Activated T-cell treated with anti-CD3 and anti-CD28 coated beads, Interleukin-2, amount 50 U/mL, for 24 hours (primary cell): ENCODE measurements at places on chromosomes 5 and 9.

GRCh38 chr5:94175912-94176311 is 434.5 kb upstream of the POU5F2 start:
- no peak for DNase-seq

DNA sequence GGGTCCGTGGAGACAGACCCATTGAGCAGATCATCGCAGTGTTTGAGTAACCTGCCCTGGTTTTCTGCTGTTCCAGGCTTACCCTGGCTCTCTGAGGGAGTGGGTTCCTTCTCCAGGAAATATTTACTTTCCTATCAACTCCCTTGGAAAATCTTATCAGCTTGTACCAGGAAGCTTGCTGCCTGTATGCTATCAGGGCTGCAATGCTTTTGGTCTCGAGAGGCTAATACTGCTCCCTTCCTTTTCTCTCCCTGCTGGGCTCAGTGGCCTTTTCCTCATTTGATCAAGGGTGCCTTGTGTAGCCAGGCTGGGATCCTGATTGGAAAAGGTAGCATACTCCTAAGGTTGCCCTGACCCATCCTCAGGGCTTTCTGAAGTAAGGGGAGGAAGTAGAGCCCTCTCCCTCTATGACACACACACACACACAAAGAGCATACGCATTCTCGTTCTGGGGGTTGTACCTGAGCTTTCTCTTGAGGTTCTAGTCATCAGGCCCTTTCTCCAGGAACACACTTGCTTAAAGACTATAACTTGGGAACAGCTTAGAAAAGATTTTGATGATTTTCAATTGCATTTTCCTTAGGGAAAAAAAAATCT is 41.6 kb downstream of the CYSTM1 start:
- no peak for DNase-seq

DNA sequence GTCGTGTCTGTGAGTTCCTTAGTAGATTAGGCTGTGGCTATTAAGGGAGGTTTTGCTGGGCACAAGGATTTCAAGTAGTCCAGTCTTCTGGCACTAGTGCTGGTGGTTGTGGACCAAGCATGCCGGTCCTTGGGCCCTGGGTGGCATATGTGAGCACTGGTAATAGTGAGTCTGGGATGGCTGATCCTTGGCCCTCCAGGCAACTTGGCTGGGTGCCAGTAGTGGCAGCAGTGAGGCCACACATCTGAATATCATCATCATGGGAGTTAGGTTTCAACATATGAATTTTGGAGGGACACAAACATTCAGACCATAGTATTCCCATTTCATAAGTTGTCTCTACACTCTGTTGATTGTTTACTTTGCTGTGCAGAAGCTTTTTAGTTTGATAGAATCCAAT is 25.3 kb upstream of the APBA1 start:
- DNase-seq: no peak

GRCh38 chr9:137602661-137603060 is 2.8 kb upstream of the ARRDC1 start:
- DNase-seq: no peak

DNA sequence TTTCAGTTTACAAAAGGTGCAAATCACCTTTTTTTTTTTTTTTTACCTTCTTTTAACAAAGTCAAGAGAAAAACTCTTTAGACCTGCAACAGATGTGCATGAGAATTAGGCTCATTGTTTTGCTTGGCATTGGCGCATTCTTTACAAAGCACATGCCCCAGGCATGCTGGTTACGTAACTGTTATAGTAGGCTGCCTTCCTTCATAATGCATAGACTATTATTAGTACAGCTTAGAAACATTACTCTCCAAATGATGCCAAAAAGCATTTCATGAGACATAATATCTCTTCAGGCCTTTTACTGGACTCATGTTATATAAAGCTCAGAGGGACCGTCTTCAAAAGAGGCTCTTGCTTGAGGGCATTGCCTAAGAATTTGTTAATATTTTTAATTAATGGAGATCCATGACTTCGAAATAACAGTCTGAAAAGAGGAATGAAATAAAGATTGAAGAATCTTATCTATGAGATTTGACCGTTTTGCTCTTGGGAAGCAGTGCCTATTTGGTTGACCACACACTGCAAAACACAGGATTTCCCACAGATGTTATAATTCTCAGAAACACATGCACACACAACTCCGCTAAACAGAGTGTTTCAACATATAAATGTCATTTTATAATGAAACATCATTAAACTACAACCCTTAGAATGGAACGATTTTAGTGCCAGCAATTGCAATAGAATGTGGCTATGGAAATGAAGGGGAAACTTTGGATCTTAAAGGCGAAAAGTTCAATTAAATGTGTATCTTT is 478.7 kb downstream of the PRR16 start:
- no peak for DNase-seq

DNA sequence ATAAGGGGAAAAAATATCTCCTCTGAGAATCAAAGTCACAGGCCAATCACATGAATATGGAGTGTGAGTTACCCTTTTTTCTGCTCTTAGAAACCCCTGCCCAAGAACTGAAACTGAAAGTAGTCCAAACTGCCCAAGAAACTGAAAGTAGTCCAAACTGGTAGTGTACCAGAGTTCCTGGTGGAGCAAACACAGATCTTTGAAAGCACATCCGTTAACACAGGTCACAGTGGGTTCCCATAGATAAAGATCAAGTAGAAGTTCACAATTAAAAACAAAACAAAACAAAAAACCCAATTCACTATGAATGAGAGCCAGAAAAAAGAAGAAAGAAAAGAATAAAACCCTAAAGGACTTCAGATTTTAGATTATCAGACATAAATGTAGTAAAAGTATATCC is 332.4 kb upstream of the EFNA5 start:
- no peak for DNase-seq

- DNase-seq: no peak
Measured at GRCh38 chr9:116112236-116112635, 41.4 kb upstream of the PAPPA start.

- no peak for DNase-seq
Measured at GRCh38 chr9:124863371-124863871, 1.5 kb downstream of the ARPC5L start.

DNA sequence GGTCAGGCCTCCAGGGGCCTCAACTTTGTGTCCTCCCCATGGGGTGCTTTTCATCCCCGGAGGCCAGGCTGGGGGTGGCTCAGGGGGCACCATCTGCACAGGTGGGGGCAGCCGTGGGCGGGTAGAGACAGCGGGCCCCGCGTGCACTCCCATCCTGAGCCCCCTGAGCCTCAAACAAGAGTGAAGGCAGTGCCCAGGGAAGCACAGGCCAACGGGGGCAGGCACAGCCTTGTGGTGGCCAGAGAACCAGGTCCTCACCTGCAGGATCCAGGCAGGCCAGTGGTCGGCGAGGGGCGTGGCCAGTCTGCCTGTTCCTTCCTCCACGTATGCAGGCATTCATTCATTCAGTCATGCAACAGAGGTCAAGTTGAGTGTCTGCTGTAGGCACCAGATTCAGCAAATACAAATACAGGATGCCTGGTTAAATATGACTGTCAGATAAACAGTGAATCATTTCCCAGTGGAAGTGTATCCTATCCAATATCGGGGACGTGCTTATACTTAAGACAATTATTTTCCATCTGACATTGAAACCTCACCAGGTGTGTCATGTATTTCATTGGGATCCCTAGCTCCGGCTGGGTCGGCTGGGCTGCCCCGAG is 22.3 kb downstream of the KCNT1 start:
- no peak for DNase-seq

- DNase-seq: no peak
Measured at GRCh38 chr5:145619806-145620310, 215.3 kb downstream of the PRELID2 start.

- no peak for DNase-seq
Measured at GRCh38 chr9:2029666-2030170, 14.6 kb downstream of the SMARCA2 start.

DNA sequence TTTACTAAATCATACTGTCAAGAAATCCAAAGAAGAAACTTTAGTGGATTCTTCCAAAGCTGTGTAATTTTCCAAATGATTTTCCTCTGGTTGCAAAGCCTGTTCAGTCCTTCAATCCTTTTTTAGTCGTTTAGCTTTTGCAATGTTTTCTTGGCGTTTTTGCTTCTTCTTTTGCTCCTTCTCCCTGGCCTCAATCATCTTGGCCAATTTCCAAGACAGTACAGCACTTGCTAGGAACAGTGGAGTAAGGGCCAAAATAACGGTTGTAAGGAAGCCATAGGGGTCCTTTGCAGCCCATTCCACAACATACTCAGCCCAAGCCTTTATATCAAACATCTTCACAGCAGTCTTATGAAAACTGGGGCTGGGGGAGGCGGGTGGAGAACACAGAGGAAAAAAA is 2.4 kb downstream of the SMIM15 start:
- DNase-seq: no peak

GRCh38 chr5:1368756-1369155 is 23.9 kb upstream of the CLPTM1L start:
- DNase-seq: no peak

DNA sequence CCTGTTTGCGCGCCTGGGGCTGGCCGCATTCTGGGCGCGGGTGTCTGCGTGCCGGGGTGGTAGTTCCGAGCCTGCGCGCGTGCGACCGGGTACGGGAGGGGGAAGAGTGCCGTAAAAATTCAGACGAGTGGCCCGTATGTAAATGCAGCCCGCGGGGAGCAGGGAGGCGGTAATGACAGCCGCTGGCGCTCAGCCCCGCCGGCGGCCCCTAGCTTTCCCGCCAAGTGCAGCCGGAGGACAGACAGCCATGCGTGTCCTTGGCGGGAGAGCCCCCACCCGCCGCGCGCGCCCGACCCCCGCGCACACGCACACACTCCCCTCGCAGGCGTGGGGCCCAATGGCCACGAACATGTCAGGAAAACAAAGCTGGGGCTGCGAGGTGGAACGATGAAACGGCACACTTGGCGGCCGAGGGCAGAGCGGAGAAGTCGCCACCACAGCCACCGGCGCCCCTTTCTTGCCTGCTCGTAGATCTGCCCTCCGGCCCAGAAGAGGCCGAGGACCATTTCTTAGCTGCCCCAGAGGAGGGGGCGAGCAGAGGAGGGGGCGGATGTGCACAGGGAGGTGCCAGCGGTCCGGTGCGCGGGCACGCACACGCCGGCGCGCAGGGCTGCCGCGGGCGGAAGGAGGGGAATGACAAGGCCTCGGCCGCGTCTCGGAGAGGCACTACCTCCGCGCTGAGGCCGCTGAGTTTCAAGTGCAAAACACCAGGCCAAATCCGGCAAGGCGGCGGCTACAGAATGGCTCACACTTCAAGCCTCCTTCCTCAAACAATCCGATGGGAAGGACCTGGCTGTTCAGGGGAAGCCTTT is 208.4 kb downstream of the MEF2C start:
- peak; percentile 58 for DNase-seq

- no peak for DNase-seq
Measured at GRCh38 chr9:120914396-120914795, 12.2 kb downstream of the TRAF1 start.

- no peak for DNase-seq
Measured at GRCh38 chr9:85212209-85212608, 529.5 kb downstream of the AGTPBP1 start.

DNA sequence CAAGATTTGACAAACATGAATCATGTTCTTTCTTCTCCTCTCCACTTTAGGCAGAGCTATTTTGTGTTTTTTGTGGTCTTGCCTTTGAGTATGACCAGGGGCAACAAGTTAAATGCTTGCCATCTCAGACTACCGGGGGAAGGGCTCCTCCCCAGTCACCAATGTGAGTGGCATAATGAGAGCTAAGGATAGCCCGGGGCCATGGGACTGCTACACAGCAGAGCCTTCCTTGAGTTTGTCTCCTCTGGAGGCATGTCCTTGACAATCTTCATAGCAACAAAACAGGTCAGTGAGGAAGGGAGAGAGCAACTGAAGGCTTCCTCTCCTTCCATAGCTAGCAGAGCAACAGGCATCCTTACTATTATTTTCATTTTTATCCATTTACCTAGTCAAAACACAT is 299.3 kb downstream of the ENC1 start:
- no peak for DNase-seq

DNA sequence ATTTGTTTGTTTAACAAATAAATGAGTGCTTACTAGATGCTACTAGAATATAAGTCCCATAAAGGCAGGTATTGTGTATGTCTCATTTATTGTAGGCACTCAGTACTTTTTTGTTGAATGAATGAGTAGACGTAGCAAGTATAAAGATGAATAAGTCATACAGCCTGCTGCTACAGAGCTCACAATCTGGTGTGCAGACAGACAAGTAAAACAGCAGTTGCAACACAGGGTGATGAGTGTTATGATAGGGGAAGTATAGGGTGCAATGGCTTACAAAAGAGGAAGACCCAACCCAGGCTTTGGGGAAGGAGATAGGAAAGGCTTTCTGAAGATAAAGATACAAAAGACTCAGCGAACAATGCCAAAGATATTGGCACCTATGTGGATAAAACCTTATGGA is 47.7 kb downstream of the SH3RF2 start:
- no peak for DNase-seq

DNA sequence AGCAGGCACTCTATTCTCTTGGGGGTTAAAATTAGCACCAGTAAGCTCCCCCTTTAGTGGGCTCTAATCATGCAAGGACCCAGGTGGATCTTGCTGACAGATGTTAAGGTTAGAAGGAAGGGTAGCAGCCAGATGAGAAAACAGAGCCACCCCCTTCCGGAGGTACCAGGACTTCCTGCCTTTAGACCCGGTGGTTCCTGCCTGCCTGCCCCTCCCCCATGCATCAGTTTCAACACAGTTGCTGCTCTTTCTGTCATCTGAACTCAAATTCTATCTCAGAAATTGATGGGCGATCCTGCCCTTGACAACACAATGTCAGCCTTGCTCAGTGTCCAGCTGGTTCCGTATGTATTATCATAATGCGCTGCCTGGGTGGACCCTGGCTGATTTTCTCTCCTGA is 287.3 kb downstream of the EBF1 start:
- DNase-seq: peak; percentile 63

GRCh38 chr5:81336556-81336955 is 35.2 kb downstream of the ZCCHC9 start:
- no peak for DNase-seq

- DNase-seq: no peak
Measured at GRCh38 chr9:72478966-72479365, 42.4 kb upstream of the TMC1 start.

- DNase-seq: no peak
Measured at GRCh38 chr5:169561893-169562292, 21.7 kb upstream of the SPDL1 start.

- no peak for DNase-seq
Measured at GRCh38 chr5:57509501-57510260, 27.1 kb upstream of the ACTBL2 start.

GRCh38 chr9:135795391-135795790 is 93.4 kb downstream of the KCNT1 start:
- no peak for DNase-seq

DNA sequence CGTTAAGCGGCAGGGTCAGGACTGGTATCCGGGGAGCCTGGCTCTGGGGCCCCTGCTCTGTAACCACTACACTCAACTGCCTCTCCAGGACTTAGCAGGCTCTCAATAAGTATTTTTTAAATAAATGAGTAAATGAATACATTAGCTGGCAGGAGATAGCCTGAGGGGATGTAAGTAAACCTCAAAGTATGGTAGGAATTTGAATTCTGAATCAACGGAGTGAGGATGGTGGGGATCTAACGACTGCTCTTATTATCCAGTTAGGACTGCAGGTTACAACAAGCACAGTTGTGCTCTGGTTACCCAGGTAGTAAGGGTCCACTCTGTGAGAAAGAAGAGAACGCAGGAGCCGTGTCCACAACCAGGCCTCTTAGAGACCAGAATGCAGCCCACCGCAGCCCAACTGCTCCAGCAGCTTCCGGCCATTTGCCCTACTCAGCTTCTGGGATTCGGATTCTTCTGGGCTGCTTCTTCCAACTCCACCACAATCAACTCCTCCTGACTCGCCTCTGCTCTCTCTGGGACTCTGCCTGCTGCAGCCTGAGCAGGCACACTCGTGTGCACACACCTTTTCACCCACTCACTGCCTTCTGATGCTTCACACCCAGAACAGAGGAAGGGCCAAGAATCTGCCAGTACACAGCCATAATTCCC is 52.6 kb downstream of the MED27 start:
- no peak for DNase-seq

GRCh38 chr5:64690417-64691151 is at the start of gene SHISAL2B:
TSS of gene SHISAL2B (plus strand) at chr5:64690503. CDS start at chr5:64690624, 121 bp downstream.
- DNase-seq: peak; percentile 30
